ENCODE measurements at places on chromosomes 3 and 15. TPM values are rescaled to one million over a fixed set of nuclear protein-coding genes. Genes with fewer than 3 reads are reported as not detected.

NANOGP8 gene
- total RNA-seq: 1.1 TPM

GRCh38 chr3:11455956-11456355, 183.8 kb downstream of the ATG7 start:
- no peaks in the 10 kb centered on the region for H3K36me3 ChIP-seq
- DNase-seq: no peak
- H3K4me3 ChIP-seq: no peak overlapping the region
- H3K4me1 ChIP-seq: no peaks in the 10 kb centered on the region
- H3K27ac ChIP-seq: no peak overlapping the region

DNA sequence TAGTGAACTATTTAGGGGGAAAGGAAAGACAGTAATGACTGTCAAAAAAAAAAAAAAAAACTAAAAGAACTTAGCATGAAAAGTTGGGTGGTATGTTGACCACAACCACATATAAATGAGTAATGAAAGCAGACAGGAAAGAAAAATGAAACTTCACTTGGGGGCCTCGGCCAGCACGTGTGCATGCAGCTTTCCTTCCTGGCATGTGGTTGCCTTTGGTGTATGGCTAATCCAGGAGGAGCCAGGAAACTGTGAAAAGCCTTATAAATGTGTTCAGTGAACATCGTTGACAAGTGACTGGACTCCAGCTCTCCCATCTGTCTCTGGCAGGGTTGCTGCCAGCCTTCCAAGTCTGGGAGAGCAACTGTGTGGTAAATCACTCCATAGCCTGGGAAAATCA, 195.1 kb downstream of the DTWD1 start:
- H3K4me1 ChIP-seq: no peaks in the 10 kb centered on the region
- H3K4me3 ChIP-seq: no peak overlapping the region
- H3K36me3 ChIP-seq: no peaks in the 10 kb centered on the region
- H3K27ac ChIP-seq: no peak overlapping the region

BUB1B gene
- 1.4 TPM for total RNA-seq

DNA sequence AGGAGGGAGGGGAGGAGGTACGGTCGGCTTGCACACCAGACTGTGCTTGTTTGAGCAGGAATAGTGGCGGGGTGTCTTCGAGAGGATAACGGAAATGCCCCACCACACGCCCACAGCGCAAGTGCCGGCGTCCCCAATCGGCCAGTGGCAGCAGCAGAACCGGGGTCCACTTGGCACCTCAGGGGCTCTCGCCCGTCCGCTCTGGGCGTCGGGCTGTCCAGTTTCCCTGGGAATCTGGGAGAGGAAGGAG, 53.7 kb downstream of the CCDC54 start:
- H3K36me3 ChIP-seq: no peaks in the 10 kb centered on the region
- no peaks in the 10 kb centered on the region for H3K4me1 ChIP-seq
- DNase-seq: peak; percentile 20
- no peaks in the 10 kb centered on the region for H3K27me3 ChIP-seq
- H3K4me3 ChIP-seq: peak overlapping the region; percentile 87

GRCh38 chr3:124063197-124063909, 71.4 kb upstream of the ROPN1 start:
- H3K4me1 ChIP-seq: peaks cover 3% of the 10 kb centered on the region
- DNase-seq: no peak
- peak overlapping the region; percentile 26 for H3K27ac ChIP-seq
- no peaks in the 10 kb centered on the region for H3K27me3 ChIP-seq

MESP1 gene
- total RNA-seq: 12.8 TPM

All from breast epithelium (tissue), 4 donors.